ENCODE measurements at places on chromosomes 5 and 9.

DNA sequence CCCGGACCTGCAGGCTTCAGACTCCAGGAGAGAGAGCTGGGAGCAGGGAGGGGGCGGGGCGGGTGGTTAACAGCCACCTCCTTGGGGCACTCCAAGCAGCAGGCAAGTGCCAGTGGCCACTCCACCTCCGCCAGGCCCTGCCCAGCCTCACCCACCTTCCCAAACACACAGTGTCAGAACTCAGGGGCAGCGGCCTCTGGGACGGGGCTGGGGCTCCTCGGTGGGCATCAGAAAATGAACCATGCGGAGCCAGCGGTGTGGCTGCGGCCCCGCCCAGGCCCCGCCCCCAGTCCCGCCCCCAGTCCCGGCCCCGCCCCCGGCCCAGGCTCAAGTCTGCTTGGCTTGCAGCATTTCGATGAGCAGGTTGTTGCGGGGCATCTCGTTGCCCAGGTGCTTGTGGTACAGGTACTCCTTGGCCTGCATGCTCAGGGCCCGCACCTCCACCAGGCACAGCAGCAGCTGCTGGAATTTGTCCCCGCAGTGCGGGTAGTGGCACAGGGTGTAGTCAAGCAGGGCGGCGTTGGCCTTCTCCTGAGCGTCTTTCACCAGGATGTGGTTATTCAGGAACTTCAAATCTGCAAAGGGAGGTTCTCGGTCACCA, 24.7 kb downstream of the NR5A1 start:
- H3K36me3 ChIP-seq: no peaks in the 10 kb centered on the region
- DNase-seq: no peak
- H3K4me1 ChIP-seq: no peaks in the 10 kb centered on the region
- no peak overlapping the region for H3K27ac ChIP-seq
- peaks cover 33% of the 10 kb centered on the region for H3K27me3 ChIP-seq
- no peak overlapping the region for H3K4me3 ChIP-seq

DNA sequence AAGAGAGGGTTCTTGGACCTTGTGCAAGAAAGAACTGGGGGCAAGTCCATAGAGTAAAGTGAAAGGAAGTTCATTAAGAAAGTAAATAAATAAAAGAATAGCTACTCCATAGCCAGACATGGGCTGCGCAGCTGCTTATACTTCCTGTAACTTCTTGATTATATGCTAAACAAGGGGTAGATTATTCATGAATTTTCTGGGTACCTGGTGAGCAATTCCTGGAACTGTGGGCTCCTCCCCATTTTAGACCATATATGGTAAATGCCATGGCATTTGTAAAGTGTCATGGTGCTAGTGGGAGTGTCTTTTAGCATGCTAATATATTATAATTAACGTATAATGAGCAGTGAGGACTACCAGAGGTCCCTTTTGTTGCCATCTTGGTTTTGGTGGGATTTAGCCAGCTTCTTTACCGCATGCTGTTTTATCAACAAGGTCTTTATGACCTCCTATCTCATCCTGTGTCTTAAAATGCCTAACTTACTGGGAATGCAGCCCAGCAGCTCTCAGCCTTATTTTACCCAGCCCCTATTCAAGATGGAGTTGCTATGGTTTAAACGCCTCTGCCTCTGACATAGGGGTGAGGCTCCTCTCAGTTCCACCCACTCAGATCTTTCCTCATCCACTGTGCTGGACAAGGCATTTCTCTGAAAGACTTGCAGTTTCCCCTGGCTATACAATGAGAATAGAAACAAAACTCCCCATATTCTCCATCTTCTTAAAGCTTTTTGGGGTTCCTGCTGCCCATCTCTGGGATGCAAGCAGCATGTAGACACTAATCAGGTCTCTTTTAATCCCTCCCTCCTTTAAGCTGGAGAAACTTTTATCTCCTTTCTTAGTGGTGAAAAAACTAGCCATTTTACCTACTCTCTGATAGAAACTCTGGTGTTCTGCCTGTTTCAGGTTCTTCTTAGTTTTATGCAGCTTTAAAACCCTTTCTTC, 91.2 kb downstream of the ARRDC3 start:
- no peaks in the 10 kb centered on the region for H3K4me1 ChIP-seq
- no peaks in the 10 kb centered on the region for H3K27me3 ChIP-seq
- no peak for DNase-seq
- H3K4me3 ChIP-seq: no peak overlapping the region
- H3K27ac ChIP-seq: no peak overlapping the region
- no peaks in the 10 kb centered on the region for H3K36me3 ChIP-seq

- no peak overlapping the region for H3K4me3 ChIP-seq
- H3K36me3 ChIP-seq: peaks cover 6% of the 10 kb centered on the region
- H3K27me3 ChIP-seq: peaks cover 23% of the 10 kb centered on the region
- no peak overlapping the region for H3K27ac ChIP-seq
- no peak for DNase-seq
These were observed 47.9 kb upstream of the UNC5A start for GRCh38 chr5:176762489-176762888.

DNA sequence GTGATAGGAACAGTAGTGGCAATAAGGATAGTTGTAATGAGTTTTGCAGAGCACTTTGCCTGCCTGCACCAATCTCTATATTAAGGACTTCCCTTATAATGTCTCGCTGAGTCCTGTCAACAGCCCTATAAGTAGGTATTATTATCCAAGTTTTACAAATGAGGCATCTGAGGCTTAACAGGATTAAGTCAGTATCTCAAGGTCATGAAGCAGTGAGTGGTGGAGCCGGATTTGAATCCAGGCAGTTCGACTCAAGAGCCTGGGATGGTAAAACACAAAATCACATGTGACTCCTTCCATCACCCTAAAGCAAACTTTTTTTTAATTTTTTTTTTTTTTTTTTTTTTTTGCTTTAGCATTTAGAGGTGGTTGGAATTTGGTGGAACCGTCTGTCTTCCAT, 59.0 kb upstream of the RARS1 start:
- no peak for DNase-seq
- H3K27ac ChIP-seq: no peak overlapping the region
- H3K27me3 ChIP-seq: no peaks in the 10 kb centered on the region
- no peaks in the 10 kb centered on the region for H3K4me1 ChIP-seq
- no peaks in the 10 kb centered on the region for H3K36me3 ChIP-seq

DNA sequence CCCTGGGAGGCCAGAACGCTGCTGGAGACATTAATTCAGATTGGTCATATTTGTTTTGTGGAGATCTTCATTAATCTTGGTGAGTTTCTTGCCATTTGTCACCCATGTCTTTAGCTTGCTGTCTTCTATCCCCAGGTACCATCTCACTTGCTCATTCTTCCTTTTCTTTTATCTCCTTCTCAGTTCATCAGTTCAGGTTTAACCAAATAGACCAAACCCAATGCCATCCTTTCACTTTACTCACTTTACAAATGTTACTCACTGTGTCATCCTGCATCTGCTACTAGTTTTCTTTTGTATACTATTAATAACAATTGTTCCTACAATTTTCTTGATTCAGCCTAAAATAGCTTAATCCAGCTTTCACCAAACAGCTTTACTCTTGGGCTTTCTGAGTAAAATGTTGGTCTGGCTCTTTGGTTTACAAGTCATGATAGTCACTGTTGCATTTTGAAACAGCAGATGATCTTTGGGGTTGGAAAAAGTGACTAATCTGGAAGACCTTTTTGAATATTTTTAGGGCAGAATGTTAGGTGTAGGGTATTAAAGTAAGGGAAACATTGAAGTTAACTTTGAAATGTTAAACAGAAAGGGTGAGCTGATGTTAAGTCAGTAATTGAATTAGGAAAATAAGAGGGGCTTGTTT, 246.9 kb downstream of the ZSWIM6 start:
- no peaks in the 10 kb centered on the region for H3K27me3 ChIP-seq
- H3K36me3 ChIP-seq: no peaks in the 10 kb centered on the region
- H3K4me3 ChIP-seq: no peak overlapping the region
- no peak for DNase-seq

GRCh38 chr9:19416143-19416542, 7.3 kb downstream of the ACER2 start:
- no peaks in the 10 kb centered on the region for H3K4me1 ChIP-seq
- DNase-seq: no peak
- no peaks in the 10 kb centered on the region for H3K36me3 ChIP-seq
- H3K4me3 ChIP-seq: no peak overlapping the region

DNA sequence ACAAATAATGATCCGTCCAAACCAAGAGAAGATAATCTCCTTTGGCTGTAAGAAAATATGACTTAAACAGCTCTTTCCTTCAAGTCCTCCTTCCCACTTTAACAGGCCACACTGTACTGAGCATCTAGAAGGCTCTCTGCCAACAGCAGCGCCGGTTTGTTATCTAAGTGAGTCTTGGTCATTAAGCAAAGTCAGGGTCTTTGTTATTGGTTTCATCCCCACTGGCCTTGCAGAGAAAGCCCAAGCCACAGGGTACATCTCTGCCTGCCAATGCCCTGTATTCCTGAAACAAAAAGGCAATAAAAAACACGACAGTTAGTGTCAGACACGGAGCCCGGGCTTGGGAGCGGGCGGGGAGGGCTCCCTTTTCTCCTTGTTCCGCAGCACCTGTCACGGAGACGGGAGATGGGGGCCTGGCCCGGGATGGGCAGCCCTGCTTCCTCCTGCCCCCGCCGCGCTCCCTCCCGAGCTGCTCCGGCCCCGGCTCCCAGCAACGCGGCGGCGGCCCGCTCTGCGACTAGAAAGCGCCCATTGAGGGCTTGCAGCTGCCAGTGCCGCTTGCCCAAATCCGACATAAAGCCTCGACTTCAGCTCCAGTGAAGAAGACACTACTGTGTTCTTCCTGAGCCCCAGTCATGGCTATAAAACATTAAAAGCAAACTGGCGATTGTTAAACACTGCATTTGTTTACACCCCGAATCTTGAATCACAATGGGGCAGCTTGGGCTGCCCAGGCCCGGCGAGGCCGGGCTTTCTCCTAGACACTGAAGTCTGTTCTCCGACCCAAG, 28.1 kb upstream of the PIK3R1 start:
- DNase-seq: no peak

DNA sequence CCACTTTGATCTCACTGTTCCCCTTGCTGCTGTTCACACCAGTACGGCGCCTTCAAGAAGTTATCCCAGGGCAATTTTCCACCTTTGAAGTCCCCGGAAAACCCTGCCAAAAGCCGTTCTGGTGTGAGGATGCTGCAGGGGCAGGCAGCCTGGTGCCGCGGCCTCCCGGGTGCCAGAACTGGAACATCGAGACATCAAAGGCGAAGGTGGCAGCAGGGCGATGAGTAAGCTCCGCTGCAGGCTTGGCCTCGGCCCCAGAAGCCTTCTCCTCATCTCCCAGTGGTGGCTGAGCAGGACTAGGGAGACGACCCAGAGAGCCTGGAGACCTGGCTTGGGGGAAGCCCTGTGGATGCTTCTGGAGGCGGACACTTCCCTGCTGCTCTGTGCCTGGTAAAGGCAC, 115.3 kb upstream of the MSX2 start:
- no peak overlapping the region for H3K27ac ChIP-seq
- H3K4me1 ChIP-seq: no peaks in the 10 kb centered on the region
- H3K4me3 ChIP-seq: no peak overlapping the region
- no peak for DNase-seq
- H3K27me3 ChIP-seq: peaks cover 12% of the 10 kb centered on the region

DNA sequence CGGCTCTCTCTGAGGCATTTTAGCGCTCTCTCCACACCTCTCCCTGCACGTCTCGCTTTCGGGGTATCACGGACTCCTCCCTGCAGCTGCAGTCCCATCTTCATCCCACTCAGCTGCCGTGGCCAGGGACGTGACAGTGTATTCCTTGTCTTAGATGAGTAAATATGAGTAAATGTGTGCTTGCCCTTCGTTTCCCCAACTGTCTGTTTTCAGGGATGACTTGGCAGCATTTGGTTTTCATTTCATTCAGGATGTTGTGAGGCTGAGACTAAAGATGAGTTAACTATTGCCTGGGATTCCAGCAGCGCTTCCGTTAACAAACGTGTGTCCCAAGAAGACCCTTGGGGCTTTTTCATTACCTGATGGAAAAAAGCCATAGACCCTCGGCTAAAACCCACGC, 29.5 kb downstream of the GDNF start:
- H3K27ac ChIP-seq: no peak overlapping the region
- H3K36me3 ChIP-seq: no peaks in the 10 kb centered on the region
- H3K4me3 ChIP-seq: no peak overlapping the region
- H3K4me1 ChIP-seq: no peaks in the 10 kb centered on the region
- no peak for DNase-seq

DNA sequence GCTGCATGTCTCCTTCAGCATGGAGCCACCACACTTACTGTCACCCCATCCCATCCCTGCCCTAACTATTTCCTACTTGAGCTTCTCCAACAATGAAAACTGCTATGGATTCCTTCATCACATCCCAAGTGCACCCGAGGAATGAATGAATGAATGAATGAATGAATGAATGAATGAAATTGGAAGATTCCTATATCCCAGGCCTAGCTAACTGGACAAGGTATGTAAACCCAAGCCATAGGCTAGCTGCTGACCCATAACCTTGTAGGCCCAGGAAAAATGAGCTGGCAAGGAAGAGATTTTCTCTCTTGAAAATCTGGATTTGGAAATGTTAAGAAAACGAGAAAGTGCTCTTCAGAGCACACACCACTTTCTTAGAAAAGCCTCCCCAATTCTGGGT, 97.4 kb downstream of the GABBR2 start:
- peaks cover 1% of the 10 kb centered on the region for H3K4me1 ChIP-seq
- H3K27me3 ChIP-seq: peaks cover 18% of the 10 kb centered on the region
- no peak for DNase-seq
- H3K4me3 ChIP-seq: no peak overlapping the region
- H3K36me3 ChIP-seq: no peaks in the 10 kb centered on the region

- H3K4me3 ChIP-seq: no peak overlapping the region
- DNase-seq: no peak
- no peaks in the 10 kb centered on the region for H3K4me1 ChIP-seq
- no peaks in the 10 kb centered on the region for H3K36me3 ChIP-seq
- no peak overlapping the region for H3K27ac ChIP-seq
These were observed 35.2 kb downstream of the RAI14 start for GRCh38 chr5:34691326-34691725.

GRCh38 chr5:133528841-133529240, 83.5 kb downstream of the FSTL4 start:
- no peak overlapping the region for H3K4me3 ChIP-seq
- peaks cover 9% of the 10 kb centered on the region for H3K4me1 ChIP-seq
- H3K27me3 ChIP-seq: peaks cover 5% of the 10 kb centered on the region

DNA sequence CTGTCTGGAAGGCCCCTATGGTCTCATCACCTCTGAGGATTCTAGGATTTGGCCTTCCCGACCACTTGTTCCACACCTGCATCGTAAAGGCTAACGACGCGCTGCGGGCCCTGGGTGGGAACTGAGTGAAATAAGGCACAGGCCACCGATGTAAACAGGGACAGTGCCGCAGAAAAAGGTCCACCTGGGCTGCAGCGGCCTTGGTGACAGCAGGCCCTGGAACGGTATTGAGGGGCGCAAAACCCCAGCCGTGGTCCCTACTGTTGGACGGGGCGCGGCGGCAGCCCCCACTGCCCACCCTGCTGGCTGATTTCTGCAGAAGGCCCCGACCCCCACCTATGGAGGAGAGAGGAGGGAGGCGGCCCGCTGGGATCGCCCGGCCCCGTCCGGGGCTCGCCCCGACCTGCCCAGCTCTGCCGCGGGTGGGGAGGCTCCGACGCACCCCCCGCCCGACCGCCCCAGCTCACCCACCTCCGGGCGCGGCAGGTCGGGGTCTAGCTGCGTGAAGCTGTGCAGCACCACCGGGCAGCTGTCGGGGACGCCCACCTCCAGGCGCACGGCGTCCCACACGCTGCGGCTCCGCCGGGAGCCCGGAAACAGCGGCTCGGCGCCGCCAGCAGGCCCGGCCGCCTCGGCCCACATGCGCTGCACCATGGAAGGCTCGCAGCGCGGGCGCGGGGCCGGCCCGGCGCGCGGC, 391 bp downstream of the RALGDS start:
- peaks cover 48% of the 10 kb centered on the region for H3K4me1 ChIP-seq
- H3K27me3 ChIP-seq: no peaks in the 10 kb centered on the region
